Glutamatergic neuron (in vitro differentiated cells): ENCODE measurements at places on chromosomes 1 and 21. TPM values are rescaled to one million over a fixed set of nuclear protein-coding genes. Genes with fewer than 3 reads are reported as not detected.

DNA sequence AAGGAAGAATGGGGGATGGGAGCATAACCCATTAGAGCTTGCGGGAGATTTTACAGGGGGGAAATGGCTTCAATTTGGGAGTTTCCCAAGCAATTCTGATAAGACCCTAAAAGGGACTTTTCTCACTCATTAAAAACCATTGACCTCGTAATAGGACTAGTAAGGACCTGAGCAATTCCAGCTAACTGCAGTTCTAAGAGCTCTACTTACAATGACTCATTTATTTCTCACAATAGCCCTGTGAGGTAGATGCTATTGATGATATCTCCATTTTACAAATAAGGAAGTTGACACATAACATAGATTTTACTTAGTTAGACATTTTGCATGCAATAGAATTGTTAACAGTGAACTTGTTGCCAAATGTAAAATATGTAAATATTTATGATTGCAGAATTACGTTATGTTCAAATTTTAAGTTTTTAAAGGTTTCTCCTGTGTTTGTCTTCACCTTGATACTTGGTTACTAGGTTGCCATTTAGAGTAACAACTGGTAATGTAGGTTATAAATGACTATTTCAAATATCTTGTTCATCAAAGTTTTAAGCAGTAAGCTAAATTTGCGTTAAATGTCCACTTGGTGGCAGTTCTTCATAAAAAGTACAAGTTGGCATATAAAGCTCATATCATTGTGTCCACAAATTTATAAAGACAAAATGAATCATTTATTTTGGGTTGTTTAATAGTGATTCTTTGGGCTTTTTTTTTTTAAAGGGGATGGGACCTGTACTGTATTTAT, 182.0 kb downstream of the PLA2G4A start:
- no peak for DNase-seq

DNA sequence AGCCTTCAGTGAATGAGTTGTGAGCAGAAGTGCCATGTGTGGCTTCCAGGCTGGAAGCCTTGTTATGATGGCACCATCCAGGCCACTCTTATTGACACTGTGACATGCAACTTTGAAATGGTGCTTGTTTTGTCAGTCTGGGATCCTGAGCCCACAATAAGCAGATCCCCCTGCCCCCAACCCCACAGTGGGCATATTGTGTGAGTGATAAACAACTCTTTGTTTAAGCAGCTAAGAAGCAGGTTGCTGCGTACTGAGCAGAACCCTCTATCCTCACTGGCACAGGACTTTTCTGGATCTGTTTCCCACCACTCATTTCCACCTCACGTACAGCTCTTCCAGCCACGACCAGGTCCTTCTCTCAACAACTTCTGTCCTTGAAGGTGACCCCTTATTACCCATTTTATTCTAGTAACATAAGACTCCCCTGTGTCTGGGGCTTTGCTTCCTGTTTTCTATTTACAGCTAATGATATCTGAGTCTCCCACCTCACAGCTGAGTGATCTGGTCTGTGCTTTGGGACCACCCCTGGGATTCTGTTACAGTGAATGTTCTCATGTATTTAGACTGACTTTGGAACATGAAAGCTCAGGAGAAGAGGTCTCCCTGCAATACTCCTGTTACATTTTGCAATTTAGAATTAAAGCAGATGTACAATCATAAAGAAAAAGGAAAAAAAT, 375.5 kb downstream of the PCP4 start:
- no peak for DNase-seq

The GSTM3 gene
- 8.3 TPM for total RNA-seq

DNA sequence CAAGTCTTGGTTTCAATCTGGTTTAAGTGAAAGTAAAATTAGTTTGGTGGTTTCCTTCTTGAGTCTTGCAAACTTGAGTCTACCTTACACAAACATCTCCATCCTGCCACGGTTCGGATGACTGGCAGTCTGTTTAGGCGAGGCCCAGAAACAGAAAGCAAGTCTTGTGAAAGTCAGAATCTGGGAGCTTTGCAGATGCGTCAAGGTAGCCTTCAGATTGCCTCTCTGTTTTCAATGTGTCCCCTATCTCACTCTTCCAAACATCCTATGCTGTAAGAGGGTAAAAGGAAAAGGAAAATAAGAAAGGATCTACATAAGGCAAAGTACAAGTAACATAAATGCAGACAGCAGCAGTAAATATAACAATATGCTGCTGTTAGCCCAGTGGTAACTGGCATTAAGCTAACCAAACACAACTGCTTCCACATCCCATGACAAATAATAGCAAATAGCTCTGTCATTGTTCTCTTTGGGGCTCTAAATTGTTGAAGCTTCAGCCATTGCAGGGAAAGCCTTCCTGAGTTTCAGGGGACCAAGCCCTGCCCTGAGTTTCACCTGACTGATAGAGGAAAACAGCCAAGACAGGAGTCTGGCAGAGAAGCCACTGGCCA, 26.2 kb upstream of the C1orf105 start:
- DNase-seq, result no peak

GRCh38 chr1:9363061-9363471, 70.4 kb downstream of the SPSB1 start:
- DNase-seq, result no peak

- DNase-seq, result no peak
Observed at GRCh38 chr1:48031676-48032075, 34.5 kb upstream of the TRABD2B start.
